ENCODE measurements at places on chromosomes 5 and 9.
A peak's percentile ranks its signal among the peaks of the same experiment; 100 is the strongest.

DNA sequence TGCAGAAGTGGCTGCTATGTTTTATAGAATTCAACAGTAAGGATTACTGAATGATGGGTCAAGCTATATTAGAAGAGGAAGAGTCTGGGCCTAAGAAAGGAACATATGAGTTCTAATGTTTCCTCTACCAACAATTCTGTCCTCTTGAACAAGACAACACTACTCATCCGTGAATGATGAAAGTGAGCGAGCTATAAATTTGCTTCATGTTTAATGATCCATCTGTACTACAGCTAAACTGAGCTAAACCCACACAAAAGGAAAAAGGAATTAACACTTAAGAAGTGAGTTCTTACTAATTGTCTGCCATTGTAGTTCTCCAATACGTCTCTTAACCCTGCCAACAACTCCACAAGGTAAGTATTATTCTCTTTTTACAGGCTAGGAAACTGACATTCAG, 204.4 kb downstream of the GLIS3 start:
- DNase-seq = no peak

DNA sequence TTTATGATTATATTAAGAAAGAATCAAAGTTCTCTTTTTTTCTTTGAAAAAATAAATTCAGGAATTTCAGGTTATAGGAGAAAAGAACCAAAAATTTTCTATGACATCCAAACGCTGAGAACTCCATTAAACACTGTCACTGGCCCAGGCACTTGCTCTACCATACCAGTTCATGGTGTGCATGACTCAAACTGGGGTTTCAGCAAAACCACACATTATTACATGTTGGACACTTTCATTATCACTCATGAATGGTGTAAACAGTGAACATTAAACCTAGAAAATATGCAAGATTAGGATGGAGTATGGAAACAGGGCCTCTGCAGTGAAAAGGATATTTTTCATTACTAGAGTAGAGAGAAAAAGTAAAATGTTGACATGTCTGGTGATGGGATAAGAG, 369.9 kb upstream of the FAM174A start:
- DNase-seq = no peak

DNA sequence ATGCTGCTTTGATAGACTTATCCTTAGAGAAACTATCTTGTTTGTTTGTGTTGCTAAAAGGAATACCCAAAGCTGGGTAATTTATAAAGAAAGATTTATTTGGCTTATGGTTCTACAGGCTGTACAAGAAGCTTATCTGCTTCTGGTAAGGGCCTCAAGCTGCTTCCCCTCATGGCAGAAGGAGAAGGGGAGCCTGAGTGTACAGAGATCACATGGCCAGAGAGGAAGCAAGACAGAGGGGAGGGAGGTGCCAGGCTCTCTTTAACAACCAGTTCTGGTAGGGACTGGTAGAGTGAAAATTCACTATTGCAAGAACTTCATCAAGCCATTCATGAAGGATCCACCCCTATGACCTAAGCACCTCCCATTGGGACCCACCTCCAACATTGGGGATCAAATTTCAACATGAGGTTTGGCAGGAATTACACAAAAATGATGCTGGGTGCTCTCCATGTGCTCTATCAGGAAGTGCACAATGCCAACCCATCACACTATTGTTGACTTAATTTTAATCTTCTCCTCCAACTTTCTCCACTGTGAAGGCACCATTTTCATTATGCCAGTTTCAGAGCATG, 115.1 kb upstream of the SHB start:
- DNase-seq = no peak

GRCh38 chr5:125137535-125137934, 391.1 kb upstream of the ZNF608 start:
- DNase-seq = no peak

GRCh38 chr5:177334155-177334551, 17.3 kb downstream of the LMAN2 start:
- DNase-seq = no peak

GRCh38 chr5:143192191-143192900, 211.1 kb downstream of the NR3C1 start:
- DNase-seq = no peak

- no peak for DNase-seq
Observed at GRCh38 chr5:145937432-145938250, 1.3 kb downstream of the SH3RF2 start.

DNA sequence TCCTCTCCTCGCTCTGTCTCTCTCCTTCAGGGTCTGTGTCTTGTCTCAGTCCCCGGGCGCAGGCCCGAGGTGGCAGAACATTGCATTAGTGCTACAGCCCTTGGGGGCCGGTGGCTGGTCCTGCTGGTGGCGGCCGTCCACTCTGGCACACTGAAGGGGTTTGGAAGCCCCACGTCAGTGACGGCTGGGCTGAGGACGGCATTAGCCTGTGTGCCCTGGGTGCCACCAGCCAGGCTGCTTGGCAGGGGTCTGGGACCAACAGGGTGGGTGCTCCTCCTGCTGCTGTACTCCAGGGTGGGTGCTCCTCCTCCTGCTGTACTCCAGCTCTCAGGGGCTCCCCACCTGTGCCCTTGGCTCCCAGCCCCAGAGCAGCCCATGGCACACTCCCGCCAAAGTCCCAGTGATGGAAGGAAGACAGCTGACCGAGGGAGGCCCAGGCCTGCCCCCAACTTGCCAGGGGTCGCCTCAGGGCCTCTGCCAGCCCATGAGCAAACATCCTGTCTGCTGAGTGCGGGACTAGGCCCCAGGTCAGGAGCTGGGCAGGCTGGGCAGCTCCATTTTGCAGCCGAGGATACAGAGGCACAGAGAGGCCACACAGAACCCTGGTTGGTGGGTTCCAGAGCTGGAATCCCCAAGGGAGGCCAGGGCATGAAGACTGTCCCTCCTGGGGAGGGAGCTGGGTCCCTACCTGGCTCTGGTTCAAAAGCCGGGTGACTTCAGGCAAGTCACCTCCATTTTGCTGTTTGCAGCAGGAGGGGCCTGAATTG, 27.3 kb downstream of the SARDH start:
- no peak for DNase-seq

DNA sequence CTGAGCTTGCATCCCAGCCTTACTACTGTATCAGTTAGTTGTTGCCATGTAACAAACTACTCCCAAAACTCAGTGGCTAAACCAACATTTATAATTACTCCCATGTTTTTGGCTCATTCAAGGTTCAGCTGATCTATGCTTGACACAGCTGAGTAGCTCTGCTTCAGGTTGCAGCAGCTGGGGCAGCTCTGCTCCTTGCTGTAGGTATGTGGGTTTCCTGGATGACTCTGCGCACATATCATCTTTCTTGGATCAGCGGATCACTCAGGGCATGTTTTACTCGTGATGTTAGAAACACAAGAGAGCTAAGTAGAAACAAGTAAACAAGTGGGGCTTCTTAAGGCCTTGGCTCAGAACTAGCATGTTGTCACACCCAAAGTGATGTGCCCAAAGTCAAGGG, 15.1 kb downstream of the TEK start:
- DNase-seq = no peak

DNA sequence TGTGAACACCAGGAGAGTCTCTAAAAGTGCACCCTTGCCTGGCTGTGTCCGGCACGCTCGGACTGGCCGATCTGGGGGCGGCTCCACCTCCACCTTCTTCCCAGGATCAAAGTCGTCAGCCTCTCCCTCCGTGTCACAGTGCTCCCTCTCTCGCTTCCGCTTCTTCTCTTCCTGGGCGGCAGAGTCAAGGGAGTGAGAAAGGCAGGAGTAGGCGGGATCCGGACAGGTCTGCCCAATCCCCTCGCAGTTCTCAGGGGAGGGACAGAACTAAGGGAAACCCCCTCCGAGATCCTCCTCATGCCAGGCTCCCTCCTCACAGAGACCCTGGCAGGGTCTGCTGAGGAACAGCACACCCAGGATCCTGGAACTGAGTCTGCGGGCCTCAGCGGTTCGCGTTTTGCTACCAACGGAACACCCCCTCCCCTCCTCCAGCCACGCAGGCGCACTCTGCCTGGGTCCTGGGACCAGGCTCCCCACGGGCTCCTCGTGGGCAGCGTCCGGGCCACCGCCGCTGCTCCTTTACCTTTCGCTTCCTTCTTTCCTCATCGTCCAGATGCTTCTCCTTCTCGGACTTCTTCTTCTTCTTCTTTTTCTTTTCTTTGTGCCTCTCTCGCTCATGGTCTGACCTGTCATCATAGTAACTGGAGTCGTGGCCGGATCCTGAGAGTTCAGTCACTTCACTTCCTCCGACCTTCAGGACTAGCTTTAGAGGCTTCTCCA, 1.3 kb downstream of the BRD9 start:
- peak; percentile 95 for DNase-seq

DNA sequence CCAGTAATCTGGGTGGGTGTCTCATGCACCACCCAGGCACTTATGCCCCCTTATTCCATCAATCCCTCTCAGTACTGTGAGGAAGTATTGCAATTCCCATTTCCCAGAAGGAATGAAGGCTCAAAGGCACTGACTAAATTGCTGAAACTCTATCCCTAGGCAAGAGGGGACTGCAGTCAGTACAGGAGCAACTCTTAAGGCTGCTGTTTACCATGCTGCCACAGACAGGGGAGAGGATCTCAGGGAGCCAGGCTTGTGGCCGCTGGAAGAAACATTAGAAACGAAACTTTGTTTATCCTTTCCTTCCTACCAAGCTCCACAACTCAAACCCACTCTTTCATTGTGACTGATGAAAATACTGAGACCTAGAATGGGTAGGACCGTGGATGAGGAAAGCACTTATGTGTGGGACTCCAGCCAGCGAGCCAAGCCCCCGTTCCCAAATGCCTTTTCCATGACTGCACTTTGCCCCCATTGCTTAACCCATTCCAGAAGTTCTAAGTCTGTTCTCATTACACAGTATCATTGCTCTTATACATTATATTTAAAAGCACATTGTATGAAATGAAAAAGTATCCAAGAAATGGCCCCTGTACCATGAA, 54.3 kb downstream of the TLE1 start:
- no peak for DNase-seq

DNA sequence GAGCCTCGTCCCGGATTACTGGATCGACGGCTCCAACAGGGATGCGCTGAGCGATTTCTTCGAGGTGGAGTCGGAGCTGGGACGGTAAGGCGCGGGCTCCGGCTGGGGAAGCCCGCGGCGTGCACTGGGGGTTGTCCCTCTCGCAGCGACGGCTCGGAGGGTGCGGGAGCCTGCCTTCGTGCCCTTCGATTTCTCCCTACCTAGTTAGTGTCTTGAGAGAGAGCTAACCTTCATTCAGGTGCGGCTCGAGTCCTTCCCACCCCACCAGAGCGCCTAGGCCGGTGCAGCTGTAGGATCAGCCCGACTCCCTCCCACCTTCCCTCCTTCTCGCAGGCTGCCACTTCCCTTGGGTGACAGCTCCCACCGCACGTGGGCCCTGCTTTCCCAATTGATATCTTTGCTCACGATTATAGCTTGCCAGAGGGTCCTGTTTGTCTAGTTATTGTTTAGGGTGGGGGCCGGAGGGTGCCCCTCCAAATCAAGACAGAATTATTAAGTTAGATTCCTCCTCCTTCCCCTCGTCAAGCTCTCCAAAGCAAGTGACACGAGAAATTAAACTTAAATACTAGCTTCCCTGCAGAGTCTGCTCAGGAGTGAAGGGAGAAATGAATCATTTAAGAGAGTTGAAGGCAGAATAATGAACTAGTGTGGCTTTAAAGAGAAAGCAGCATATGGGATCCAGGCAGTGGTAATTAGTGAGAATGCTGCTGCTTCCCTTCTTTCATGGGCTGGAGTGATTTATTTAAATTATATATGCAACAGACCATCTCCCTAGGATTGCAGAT, 569 bp downstream of the CAMK4 start:
- no peak for DNase-seq

DNA sequence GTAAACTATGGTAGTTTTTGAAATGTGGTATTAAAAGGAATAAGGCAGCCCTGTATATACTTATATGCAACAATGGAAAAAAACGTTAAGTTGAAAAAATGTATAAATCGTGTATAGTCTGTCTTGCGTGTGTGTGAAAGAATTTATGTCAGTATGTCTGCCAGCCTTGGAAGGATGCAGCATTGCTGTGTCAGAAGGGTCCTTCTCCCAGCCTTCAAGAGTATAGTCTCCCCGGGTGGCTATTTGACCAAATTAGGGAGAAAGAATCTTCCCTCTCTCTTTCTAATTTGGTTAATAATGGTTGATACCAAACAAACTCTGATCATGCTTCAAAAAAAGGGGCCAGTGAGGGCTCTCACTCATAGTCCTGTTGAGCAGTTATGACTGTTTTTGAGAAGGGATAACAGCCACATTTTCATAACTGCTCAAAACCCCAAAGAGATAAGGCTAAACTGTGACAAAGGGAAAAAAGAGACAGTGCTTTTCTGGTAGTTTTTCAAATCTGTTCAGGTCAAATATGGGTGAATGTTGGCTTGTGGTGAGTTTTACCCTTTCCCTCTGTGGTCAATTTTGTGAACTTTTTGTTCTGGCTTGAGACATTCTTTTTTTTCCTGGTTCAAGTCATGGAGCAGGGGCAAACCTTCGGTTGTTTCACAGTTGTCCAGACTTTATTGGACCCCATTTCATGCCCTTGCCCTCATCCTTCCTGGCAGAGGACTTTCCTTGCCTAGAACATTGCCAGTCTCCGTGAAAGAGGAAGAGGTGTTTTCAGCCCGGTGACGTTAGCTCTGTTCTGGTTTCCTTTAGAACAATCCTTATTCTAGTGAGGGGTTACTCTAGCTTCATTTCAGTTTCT, 21.0 kb downstream of the SNX30 start:
- no peak for DNase-seq

- DNase-seq = no peak
Observed at GRCh38 chr9:75432386-75432785, 344.1 kb downstream of the OSTF1 start.

DNA sequence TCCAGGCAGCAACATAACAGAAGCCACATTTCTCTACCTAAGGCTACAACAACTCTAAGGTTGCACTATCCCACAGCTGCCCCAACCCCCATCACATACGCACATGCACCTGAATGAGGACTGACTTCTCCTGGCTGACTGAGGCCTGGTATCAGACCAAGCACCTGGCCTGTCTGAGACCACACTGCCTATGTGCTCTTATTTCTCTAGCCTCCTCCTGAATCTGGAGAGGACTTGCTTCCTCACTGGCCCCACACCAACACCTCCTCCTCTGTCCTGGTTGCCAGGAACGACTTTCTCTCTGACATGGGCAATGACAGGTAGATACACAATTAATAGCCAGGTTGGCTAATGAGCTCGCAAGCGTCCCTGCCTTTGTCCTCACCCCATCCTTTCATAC, 14.9 kb upstream of the VDAC1 start:
- DNase-seq = no peak

- no peak for DNase-seq
Observed at GRCh38 chr9:124137009-124137943, 120.5 kb upstream of the NEK6 start.

- no peak for DNase-seq
Observed at GRCh38 chr5:154117930-154118329, 72.6 kb upstream of the GALNT10 start.

GRCh38 chr9:134988706-134989105, 71.0 kb upstream of the FCN1 start:
- no peak for DNase-seq

GRCh38 chr9:101625876-101626275, 31.1 kb upstream of the PPP3R2 start:
- no peak for DNase-seq

Data from NCI-H2081 (cell line).